ENCODE measurements at places on chromosomes 6 and 20.
A peak's percentile ranks its signal among the peaks of the same experiment; 100 is the strongest.

- DNase-seq = no peak
Observed at GRCh38 chr20:57811374-57812020, 101.7 kb upstream of the PMEPA1 start.

DNA sequence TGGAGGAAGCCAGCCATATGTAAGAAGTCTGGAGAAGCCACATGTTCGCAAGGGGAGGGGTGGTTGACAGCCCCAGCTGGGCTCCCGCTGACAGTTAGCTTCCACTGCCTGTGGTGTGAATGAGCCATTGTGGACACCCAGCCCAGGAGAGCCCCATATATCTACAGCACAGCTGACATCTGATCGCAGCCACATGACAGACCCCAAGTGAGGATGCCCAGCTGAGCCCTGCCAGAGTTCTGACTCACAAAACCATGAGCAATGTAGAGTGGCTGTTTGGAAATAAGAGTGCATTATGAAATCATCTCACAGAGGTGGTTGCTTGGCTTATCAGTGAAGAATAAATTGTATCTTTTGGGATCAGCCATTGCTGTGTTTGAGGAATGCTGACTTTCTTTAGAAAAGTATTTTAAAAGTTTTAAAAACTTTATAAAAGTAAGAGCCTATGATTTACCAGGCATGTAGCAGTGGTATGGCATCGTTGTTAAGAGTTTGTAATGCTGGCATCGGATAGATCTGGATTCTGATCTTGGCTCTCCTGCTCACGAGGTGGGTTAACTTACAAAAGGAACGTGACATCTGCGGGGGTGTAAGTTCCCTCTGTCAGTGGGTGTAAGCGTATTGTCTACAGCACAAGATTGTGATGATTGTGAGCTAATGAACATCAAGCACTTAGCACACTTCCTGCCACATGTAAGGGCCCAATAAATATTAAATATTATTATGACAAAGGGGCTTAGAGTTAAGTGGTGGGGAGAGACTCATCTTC, 24.1 kb downstream of the CFAP61 start:
- DNase-seq = no peak

DNA sequence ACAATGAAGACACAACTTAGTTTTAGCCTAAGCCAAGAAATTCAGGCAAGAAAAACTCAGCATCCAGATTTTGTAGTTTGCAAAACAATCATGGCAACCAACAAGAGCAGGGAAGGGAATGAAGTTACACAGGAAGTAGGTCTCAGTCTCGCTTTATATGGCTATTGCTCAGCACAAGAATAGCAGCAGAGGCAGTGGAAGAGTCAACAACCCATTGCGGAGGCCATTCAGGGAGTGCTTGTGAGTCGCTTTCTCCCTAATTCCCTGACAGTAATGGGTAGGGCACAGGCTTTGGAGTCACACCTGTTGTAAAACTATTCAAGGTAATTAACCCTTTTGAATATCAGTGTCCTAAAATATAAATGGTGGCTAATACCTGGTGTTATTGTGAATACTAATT, 238.5 kb downstream of the HDGFL1 start:
- no peak for DNase-seq

DNA sequence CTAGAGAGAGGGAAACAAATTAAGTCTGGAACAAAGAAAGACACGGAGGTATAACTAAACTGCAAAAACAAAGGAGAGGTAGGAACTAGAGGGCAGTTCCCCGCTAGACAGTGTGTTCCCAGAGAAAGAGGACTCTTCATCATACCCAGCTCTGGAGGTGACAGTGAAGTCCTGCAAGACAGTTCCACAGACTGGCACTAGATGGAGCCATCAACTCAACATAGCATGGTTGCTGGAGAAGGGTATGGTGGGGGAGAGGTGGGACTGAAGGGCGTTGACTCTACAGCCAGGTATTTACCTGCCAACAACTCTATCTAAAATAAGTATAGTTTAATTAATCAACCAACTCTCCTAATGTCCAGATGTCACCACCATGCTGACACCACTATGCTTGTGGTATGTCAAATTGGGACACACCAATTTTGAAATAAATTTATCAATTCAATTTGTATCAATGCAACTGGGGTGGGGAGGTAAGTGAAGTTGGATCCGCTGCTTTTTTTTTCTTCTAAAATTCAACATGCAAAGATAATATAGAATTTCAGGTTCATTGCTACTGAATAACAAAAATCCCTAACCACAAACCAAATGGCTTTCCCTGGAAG, 9.7 kb downstream of the BACH2 start:
- peak; percentile 83 for DNase-seq

DNA sequence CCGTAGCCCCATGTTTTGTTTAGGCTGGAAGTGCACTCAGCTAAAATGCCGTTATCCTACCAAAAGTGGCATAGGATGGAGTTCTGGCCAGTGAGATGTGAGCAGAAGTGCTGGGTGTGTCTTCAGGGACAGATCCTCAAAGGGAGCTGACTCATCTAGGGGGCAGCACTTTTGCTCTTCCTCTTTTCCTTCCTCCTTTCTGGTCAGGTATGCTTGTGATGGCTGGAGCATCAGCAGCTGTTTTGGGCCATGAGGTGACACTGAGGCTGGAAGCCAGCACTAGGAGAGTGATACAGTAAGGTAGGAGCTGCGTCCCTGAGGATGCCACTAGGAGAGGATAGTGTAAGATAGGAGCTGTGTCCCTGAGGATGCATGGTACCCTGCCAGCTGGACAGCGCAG, 4.6 kb upstream of the OSBPL2 start:
- no peak for DNase-seq

- no peak for DNase-seq
Observed at GRCh38 chr6:28657381-28657768, 131.7 kb downstream of the GPX5 start.

- no peak for DNase-seq
Observed at GRCh38 chr6:124881898-124882578, 80.2 kb upstream of the RNF217 start.

- no peak for DNase-seq
Observed at GRCh38 chr6:107418118-107418517, 41.2 kb downstream of the PDSS2 start.

DNA sequence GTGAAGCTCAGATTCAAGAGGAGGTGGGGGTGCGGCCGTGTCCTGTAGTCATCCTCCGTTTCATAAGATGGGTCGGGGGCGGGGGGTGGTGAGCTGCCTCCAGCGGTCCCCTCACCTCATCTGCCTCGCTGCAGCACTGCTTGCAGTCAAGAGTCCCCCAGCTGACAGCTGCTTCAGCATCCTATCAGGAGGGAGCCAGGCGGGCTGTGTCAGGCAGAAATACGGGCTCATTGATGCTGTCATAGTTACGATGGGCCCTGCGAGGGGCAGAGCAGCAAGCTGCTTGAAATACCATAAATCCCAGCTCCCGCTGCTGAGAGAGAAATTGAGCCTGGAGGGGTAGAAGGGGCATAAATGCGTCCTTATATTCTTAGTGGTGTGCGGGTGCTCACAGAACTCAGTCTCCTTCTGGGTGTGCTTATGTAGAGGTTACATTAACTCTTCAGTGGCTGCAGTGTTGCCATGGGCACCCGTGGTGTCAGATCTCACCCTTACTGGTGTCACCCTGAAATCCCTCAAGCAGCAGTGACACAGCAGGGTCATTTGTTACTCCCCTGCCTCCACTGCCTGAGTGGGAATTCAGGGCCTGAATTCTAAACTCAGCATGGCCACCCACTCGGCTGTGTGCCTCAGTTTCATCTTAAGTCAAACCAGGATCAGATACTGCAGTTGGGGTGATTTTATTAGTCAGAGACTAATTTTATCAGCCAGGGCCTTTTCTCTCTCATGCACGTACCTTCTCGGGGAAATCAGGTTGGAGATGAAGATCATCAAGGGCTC, 21.8 kb downstream of the CCDC167 start:
- DNase-seq = no peak

GRCh38 chr6:137571854-137572253, 77.7 kb upstream of the OLIG3 start:
- DNase-seq = peak; percentile 66

GRCh38 chr6:13164291-13164690, 164.0 kb downstream of the TBC1D7 start:
- no peak for DNase-seq

- DNase-seq = no peak
Observed at GRCh38 chr6:46730921-46731461, 4.2 kb downstream of the PLA2G7 start.

DNA sequence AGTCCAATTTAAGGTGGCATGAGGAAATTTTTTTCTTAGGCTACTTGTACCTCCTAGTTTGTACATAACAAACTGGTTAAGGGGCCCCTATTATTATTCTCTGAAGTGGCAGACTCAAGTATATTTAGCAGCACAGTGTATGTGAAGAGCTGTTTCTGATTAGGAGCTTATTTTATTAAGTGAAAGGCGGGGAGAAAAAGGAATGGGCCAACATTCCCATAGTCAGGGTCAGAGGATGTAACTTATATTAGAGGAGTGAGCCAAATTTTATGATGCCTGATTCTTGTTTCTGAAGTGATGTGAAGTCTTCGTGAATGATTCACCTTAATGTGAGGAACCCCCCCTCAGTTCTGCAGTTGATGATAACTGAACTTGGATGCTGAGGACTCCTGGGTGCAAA, 2.8 kb downstream of the HECA start:
- no peak for DNase-seq

DNA sequence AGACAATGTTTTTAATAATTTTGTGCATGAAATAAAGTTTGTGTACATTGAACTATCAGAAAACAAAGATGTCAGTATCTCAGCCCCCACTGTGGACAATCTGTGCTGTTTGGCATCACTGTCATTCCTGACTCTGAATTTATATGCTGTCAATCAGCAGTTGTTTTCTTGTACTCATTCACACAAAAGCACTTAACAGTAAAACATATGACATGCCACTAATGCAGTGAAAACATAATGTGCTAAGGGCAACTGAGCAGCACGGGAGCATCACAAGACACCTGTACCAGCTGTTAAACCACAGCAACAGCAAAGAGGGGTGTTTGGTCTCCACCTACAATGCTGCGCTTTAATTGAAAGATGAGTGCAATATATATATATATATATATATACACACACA, 647.8 kb upstream of the SLC35B3 start:
- DNase-seq = no peak

DNA sequence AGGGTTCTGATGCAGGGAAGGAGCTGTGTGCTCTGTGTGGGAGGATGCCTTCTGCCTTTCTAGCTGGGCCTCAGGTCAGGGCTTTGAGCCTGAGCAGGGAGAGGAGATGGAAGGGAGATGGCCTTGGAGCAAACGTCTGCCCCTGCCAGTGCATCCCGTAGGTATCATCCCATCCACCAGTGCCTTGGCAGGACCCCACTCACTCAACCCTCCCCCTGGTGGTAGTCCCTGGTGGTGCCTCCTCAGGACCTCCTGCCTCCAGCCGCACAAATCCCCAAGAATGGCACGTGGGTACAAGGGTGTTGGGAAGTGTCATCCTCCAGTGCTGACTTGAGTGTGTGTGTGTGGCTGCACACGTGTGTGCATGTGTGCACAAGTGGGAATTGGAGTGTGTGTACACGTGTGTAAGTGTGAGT, 23.1 kb upstream of the MICB start:
- DNase-seq = peak; percentile 64

- DNase-seq = no peak
Observed at GRCh38 chr6:87741001-87741650, 39.1 kb upstream of the AKIRIN2 start.

GRCh38 chr6:115747719-115748118, 313.0 kb downstream of the FRK start:
- no peak for DNase-seq

DNA sequence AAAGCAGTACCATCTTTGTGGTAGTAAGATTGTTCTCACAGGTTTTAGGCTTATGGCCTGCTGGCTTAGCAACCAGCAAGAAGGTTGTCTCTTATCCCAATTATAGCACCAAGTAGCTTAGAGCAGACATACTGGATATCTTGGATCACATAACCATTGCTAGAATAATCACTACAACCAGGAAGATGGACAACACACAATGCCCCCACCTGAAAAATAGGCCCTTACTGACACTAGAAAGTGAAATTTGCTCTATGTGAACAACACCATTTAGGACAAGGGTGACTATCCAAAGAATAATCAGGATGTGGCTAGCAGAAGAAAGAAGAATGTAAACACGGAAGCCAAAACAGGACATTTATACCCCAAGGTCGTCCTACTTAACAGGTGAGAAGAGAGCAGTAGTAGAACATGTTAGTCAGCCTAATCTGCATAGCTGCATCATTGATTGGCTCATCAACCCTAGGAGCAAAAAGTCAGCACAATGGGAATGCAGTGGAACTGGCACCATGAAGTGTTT, 172.7 kb upstream of the MARCKS start:
- no peak for DNase-seq

GRCh38 chr6:105400501-105400900, 2.4 kb downstream of the PREP start:
- DNase-seq = no peak

GRCh38 chr20:992801-993535, 9.1 kb downstream of the RSPO4 start:
- no peak for DNase-seq

GRCh38 chr20:4435225-4435624, 286.5 kb upstream of the PRND start:
- DNase-seq = no peak

DNA sequence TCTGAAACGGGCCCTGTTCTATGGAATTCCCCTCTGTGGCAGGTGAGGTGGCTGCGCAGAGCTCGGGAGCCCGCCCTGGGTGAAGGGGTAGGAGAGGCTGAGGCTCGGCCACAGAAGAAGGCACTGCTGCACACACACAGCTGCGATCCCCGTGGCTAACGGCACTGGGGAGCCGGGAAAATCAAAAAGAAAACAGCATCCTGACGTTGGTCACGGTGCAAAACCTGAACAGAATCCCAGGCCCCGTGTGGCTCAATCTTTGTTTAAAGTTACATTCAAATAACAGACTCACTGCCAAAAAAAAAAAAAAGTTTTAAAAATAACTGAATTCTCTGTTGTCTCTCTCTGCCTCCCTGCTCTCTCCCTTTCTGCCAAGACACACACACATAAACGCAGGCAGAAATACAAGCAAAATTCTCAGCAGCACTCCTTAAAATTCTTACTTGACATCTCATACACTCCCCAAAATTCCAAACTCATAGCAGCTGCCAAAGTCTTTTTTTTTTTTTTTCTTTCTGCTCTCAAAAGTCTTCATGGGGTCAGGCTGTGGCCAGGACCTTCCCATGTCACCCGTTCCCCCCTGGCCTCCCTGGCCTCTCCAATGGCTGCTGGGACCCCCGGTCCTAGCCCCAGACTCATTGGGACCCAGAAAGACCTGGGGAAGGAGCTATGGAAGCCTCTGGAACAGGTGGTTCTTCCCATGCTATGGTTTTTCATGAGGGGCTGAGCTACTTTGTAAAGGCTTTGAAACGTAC, 248.8 kb downstream of the TTLL2 start:
- no peak for DNase-seq

Measured in stimulated activated naive CD8-positive, alpha-beta T cell treated with anti-CD3 and anti-CD28 coated beads, Interleukin-15, Interleukin-2, amounts not matched to agents 100 U/mL and 50 U/mL, for 24 hours (primary cell).